Kidney (tissue), 22 donors: ENCODE measurements at places on chromosomes 1 and 21.

- no peaks in the 10 kb centered on the region for H3K4me1 ChIP-seq
- no peaks in the 10 kb centered on the region for H3K27me3 ChIP-seq
- H3K27ac ChIP-seq: peak overlapping the region; percentile 90
- H3K4me3 ChIP-seq: peak overlapping the region; percentile 66
- H3K36me3 ChIP-seq: no peaks in the 10 kb centered on the region
- peak; percentile 39 for DNase-seq
Measured at GRCh38 chr21:32726839-32727686, 750 bp downstream of the SYNJ1 start.

DNA sequence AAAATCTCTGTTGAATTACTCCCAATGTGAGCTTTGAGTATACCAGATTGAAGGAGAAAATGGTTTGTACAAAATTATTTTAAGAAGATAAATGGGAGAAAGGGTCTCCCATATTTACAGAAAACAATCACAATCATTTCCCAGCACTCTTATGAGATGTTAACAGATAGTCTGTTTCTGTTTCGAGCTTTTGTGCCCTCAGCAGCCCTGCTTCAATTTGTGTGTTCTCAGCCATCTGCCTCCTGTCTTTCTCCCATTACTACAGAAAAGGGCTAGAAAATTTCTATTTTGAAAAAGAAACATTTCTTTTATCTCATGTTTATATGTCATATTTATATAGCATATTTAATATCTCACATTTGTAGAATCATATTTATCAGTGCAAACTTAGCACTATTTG is 498.4 kb downstream of the TTLL7 start:
- H3K4me3 ChIP-seq: no peak overlapping the region
- no peaks in the 10 kb centered on the region for H3K27me3 ChIP-seq
- H3K36me3 ChIP-seq: no peaks in the 10 kb centered on the region

DNA sequence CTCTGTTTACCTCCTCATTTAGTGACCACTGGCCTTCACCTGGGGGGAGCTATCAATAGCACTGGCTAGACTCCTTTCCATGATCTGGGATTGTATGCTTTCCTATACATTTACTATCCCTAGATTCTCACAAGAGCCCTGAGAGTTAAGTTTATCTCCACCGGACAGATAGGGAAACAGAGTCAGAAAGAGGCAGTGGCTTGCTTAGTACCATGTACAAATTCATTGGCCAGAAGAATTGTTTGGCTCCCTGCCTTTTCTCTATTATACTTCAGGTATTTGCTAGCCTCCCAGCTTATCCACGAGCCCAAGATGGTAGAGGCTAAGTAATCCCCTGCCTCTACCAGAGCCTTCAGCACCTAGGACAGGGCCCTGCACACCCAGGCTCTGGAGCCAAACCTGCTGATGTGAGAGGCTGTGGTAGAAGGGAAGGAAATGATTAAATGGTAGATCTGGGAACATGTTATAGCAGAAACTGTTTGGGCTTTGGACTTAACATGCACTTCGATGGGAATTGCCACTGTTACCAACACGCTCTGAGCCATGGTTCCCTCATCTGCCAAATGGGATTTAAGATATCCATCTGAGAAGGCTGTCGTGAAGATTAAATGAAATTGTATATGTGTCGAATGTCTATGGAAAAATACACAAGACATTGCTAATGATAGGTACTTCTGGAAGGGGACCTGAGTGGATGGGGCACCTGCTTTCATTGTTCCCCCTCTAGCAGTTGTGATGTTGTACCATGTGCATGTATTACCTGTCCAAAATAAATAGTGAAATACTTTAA is 3.1 kb upstream of the BLACAT1 start:
- H3K4me1 ChIP-seq: no peaks in the 10 kb centered on the region
- no peak overlapping the region for H3K4me3 ChIP-seq
- H3K27me3 ChIP-seq: peaks cover 11% of the 10 kb centered on the region
- H3K27ac ChIP-seq: no peak overlapping the region

GRCh38 chr1:81452693-81453366 is 347.9 kb upstream of the ADGRL2 start:
- no peaks in the 10 kb centered on the region for H3K4me1 ChIP-seq
- no peaks in the 10 kb centered on the region for H3K36me3 ChIP-seq
- H3K27ac ChIP-seq: no peak overlapping the region
- H3K4me3 ChIP-seq: no peak overlapping the region
- no peak for DNase-seq

DNA sequence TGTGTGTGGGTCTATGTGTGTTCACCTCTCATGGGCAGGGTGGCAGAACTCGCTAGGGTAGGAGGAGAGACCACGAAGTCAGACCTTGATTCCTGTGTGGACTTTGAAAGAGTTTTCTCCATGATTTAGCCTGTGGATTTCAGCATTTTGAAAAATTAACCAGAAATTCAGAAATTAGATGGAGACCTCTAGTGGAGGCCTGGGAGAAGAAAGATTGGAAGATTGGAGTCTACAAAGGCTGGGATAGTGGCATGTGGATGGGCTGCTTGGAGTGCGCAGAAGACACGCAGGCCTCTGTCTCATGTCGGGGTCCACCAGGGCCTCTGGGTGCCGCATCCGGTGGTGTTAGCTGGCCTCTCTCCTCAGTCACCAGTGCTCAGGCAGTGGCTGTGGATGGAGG is 18.9 kb upstream of the IGSF5 start:
- H3K4me1 ChIP-seq: no peaks in the 10 kb centered on the region
- H3K27ac ChIP-seq: no peak overlapping the region
- H3K27me3 ChIP-seq: no peaks in the 10 kb centered on the region
- DNase-seq: no peak

GRCh38 chr1:166170075-166170474 is 3.3 kb upstream of the FAM78B start:
- no peaks in the 10 kb centered on the region for H3K4me1 ChIP-seq
- no peak overlapping the region for H3K4me3 ChIP-seq
- no peak for DNase-seq

DNA sequence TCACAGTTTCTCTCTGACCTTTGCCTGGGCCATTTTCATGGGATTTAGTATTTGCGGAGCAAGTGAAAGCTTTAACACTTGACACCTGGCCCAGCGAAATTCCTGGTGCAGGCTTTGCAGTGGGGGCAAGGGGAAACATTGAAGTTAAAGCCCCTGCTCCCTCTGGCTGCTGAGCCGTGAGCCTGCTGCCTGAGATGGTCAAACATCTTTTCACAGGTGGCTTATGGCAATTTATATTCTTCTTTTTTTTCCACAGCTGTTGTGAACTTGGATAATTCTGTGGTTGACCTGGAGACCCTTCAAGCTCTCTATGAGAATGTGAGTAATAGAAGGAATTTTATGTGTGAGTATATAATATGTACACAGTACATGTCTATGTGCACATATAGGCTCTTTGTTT is 202.9 kb downstream of the FMN2 start:
- no peak overlapping the region for H3K4me3 ChIP-seq
- DNase-seq: peak; percentile 12
- no peaks in the 10 kb centered on the region for H3K36me3 ChIP-seq
- H3K27ac ChIP-seq: no peak overlapping the region
- no peaks in the 10 kb centered on the region for H3K27me3 ChIP-seq
- H3K4me1 ChIP-seq: no peaks in the 10 kb centered on the region

DNA sequence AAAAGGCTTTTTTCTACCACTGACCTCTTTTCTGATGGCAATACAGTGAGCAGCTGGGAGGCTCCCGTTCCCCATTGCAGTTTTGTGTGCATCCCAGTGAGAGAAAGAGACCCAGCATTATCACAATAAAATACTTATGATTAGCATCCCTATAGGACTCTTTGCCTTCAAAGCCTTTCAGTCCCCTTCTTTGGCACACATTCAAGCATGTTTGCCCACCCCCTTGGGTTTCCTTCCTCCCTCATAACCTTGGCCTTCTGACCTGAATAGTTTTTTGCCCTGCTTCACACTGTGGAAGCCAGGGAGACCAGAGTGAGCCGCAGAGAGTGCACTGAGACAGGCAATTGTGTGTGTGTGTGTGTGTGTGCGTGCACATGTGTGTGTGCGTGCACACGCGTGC is 13.2 kb upstream of the PLXNA2 start:
- H3K27me3 ChIP-seq: no peaks in the 10 kb centered on the region
- DNase-seq: no peak
- H3K27ac ChIP-seq: no peak overlapping the region
- no peaks in the 10 kb centered on the region for H3K36me3 ChIP-seq
- no peak overlapping the region for H3K4me3 ChIP-seq
- H3K4me1 ChIP-seq: no peaks in the 10 kb centered on the region

DNA sequence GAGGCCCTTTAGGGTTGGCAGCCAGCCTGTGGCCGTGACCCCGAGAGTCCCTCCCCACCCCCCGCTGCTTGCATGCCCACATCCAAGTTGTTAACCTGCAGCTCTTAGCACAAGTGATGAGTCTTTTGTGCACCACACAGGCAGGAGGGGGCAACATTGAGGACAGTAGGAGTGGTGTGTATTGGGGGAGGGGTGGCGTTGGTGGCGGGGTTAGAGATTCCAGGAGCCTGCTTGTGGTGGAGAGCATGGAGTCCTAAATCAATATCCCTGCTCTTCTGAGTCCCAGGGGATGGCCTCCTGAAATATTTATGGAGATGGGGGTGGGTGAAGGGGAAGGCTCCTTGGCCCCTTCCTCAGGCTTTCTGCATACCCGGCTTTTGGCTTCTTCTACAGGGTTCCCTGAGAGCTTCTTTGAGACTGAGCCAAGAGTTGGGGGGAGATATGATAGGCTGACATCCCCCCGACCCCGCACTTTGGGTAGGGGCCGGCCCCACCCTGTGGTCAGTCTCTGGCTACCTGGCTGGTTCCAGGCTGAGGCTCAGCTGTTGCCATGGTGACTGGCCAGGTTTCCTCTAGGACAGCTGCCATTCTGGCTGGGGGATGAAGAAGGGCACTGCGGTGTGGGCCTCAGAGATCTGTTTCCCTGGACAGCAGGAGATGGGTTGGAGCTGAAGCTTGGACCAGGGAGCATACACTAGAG is 5.0 kb downstream of the CHRNB2 start:
- no peaks in the 10 kb centered on the region for H3K27me3 ChIP-seq
- no peak overlapping the region for H3K4me3 ChIP-seq
- no peak for DNase-seq
- H3K4me1 ChIP-seq: no peaks in the 10 kb centered on the region
- H3K27ac ChIP-seq: no peak overlapping the region
- H3K36me3 ChIP-seq: no peaks in the 10 kb centered on the region

DNA sequence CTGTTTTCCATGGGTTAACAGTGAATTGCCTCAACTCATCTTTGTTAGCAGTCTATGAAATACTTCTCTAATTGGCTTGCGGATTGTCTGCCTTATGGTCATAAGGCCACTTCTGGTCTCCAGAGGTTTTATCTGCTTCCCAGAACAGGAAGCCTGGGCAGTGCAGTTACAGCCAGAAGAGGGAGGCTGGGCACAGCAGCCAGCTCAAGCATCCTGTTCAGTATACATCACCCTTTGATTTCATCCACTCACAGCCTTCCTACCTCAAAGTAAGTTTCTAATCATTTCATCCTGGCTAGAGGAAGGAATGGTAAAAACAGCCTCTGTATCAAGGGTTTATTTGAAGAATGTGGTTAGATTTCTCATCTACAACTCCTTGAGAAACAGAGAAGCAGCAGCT is 311.5 kb upstream of the DEPDC1 start:
- H3K36me3 ChIP-seq: no peaks in the 10 kb centered on the region
- no peak overlapping the region for H3K27ac ChIP-seq
- H3K27me3 ChIP-seq: no peaks in the 10 kb centered on the region
- H3K4me3 ChIP-seq: no peak overlapping the region
- no peak for DNase-seq
- no peaks in the 10 kb centered on the region for H3K4me1 ChIP-seq

- no peak for DNase-seq
- no peaks in the 10 kb centered on the region for H3K27me3 ChIP-seq
- H3K36me3 ChIP-seq: no peaks in the 10 kb centered on the region
- H3K27ac ChIP-seq: no peak overlapping the region
Measured at GRCh38 chr1:87284456-87285240, 44.0 kb upstream of the LMO4 start.

- H3K36me3 ChIP-seq: no peaks in the 10 kb centered on the region
- H3K4me3 ChIP-seq: no peak overlapping the region
- H3K4me1 ChIP-seq: no peaks in the 10 kb centered on the region
- no peak overlapping the region for H3K27ac ChIP-seq
- no peak for DNase-seq
Measured at GRCh38 chr1:29487291-29487690, 251.0 kb downstream of the PTPRU start.

- no peaks in the 10 kb centered on the region for H3K27me3 ChIP-seq
- no peaks in the 10 kb centered on the region for H3K4me1 ChIP-seq
- no peaks in the 10 kb centered on the region for H3K36me3 ChIP-seq
- H3K27ac ChIP-seq: no peak overlapping the region
Measured at GRCh38 chr1:5754817-5755551, 237.2 kb downstream of the NPHP4 start.

DNA sequence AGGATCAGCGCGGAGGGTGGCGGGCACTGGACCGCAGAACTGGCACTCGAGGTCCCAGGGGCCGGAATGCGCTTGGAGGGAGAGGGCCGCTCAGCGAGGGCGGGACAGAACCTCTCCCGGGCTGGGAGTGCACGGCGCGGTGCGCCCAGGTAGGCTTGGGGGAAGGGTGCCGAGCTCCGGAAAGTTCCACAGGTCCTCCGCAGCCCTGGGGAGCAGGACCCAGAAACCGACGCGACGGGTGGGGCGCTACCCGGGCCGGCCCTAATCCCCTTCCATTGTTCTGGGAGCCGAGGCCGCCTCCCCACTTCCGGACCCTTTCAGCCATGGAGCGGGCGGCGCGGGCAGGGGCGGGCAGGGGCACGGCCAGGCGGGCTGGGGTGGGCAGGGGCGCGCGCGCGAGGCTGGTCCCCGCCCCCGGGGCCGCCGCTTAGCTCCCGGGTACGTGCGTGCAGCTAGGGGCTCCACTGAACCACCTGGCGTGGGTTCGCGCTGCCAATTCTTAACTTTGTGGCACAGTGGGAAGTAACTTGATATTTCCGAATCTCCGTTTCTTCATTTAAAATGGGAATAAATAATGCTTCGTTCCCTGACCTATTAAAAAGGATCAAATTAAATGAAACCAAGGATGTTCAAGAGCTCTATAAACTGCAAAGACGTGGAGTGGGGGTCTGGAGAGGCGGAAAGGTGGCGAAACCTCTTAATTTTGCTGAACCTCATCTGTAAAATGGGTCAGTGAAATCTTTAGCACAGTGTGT is 20.7 kb downstream of the LGR6 start:
- H3K4me3 ChIP-seq: peak overlapping the region; percentile 4
- peaks cover 4% of the 10 kb centered on the region for H3K27me3 ChIP-seq
- DNase-seq: peak; percentile 63
- no peaks in the 10 kb centered on the region for H3K36me3 ChIP-seq
- H3K4me1 ChIP-seq: no peaks in the 10 kb centered on the region

GRCh38 chr1:156268336-156268735 is 14.3 kb downstream of the SMG5 start:
- H3K4me3 ChIP-seq: no peak overlapping the region
- H3K4me1 ChIP-seq: no peaks in the 10 kb centered on the region
- no peaks in the 10 kb centered on the region for H3K27me3 ChIP-seq
- DNase-seq: no peak
- H3K36me3 ChIP-seq: peaks cover 11% of the 10 kb centered on the region
- H3K27ac ChIP-seq: no peak overlapping the region

GRCh38 chr1:205794011-205794730 is 18.8 kb downstream of the SLC41A1 start:
- H3K36me3 ChIP-seq: peaks cover 4% of the 10 kb centered on the region
- no peak overlapping the region for H3K4me3 ChIP-seq
- no peaks in the 10 kb centered on the region for H3K4me1 ChIP-seq
- no peak overlapping the region for H3K27ac ChIP-seq
- no peaks in the 10 kb centered on the region for H3K27me3 ChIP-seq

GRCh38 chr1:41662061-41662764 is 177.7 kb upstream of the EDN2 start:
- no peaks in the 10 kb centered on the region for H3K36me3 ChIP-seq
- H3K27me3 ChIP-seq: peaks cover 3% of the 10 kb centered on the region
- peaks cover 11% of the 10 kb centered on the region for H3K4me1 ChIP-seq
- peak overlapping the region; percentile 46 for H3K27ac ChIP-seq
